ENCODE measurements at places on chromosomes 4 and X.
A peak's percentile ranks its signal among the peaks of the same experiment; 100 is the strongest.

DNA sequence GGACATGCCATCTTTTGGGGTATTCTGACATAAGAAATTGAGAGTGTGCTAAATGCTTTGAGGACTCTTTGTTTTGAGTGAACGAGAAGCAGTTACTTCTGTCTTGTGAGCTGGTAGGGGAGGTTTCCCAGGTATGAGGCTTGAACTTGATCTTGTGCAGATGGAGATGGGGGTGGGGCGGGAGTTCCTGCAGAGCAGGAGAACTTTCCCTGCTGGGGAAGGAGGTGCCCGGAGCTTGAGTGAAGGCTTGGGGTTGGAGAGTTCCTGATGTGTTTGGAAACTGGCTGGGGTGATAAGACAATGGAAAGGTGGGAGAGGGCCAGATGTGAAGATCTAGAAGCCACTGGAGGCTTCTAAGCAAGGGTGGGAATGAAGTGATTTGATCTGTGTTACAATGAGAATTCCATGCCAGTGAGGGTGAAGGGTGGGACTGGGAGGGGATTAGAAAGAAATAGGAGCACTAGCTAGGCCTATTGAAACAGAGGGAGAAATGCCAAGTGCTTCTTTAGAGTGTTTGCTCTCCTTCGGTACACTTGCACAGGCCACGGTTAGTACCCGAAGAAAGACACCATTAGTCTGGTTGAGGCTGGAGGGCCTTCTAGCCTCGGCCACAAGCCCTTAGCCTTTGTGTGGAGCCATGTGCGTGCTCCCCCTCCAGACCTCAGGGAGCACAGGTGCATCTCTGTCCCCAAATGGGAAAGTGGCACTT, 103.5 kb upstream of the STOX2 start:
- DNase-seq, result no peak

DNA sequence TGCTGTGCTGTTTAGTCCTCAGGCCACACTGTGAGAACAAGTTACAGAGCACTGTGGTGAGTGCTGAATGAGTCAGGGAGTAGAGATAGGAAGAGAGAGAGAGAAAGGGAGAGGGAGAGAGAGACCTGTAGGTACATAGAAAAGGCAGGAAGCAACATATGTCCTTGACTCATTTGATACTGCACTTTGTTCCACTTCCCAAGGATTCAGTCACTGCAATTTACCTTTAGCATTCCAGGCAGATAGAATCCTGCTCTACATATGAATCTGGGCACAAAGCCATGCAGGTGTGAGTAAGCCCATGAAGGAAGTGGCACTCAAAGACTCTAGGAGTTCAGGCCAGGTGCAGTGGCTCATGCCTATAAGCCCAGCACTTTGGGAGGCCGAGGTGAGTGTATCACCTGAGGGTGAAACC, 1.0 kb upstream of the DAPP1 start:
- peak; percentile 18 for DNase-seq

DNA sequence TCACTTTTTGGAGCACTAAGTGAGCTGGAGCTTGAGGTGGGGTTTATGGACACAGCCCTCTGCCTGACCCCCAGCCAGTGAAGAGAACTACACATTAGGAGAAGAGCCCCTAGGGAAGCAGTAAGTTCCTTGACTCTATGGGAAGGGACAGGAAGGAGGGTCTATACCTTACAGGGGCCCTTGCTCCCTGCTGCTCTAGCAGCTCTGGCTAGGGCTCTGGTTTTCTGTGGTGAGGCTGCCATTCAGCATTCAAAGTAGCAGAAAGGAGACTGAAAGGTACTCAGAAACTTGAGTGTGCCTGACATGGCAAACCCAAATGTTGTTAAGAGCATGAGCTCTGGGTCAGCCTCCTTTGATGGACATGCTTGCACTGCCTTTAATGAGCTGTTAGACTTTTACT, 144.0 kb upstream of the KIT start:
- no peak for DNase-seq

DNA sequence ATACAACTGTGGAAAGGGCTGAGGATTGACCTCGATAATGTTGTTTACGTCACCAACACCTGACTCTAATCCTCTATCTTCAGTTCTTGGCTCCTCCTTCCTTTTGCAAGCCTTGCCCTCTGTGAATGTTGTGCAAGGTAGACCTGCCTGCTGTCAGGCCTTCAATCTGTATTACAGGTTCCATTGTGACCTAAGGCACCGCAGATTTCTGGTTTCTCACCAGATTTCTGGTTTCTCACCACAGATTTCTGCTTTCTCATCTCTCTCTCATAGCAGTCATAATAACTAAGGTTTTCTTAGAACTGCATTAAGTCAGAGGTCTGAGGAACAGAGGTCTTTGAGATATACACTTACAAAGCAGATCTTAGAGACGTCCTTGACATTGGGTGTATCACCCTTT, 51.5 kb upstream of the ETNPPL start:
- no peak for DNase-seq

DNA sequence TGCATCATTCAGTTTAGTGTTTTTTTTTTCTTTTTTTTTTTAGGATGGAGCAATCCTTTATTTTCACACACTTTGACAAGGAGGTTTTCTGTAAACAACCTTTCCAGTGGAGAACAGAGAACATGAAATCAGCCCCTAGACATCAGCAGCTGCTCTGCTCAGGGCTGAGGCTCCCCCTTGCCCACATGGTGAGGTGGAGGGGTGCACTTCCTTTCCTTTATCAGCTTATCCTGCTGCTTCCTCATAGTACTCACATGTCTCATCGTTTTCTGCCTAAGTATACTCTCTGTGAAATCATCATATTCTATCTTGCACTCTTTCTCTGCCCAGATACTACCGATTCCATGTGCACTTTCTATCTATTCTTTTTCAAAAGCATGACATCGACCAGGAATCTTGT, 47.6 kb upstream of the PRSS12 start:
- DNase-seq, result no peak

DNA sequence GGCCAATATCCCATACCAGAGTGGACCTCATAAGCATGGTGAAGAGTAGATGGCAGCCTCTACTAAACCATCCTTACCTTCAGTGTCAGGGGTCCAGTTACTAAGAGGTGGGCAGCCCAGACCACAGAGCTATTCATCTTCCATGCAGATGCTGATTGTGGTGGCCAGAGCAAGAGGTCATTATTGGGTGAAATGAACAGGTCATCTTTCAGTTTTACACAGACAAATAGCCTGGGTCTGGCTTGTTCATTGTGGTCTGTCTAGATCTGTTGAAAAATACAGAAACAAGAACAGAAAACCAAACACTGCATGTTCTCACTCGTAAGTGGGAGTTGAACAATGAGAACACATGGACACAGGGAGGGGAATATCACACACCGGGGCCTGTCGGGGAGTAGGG, 71.3 kb downstream of the PAK3 start:
- DNase-seq, result no peak

GRCh38 chr4:848307-848691, 22.4 kb upstream of the CPLX1 start:
- DNase-seq, result no peak

- DNase-seq, result no peak
These were observed 64.6 kb upstream of the ESX1 start for GRCh38 chrX:104319346-104319745.

DNA sequence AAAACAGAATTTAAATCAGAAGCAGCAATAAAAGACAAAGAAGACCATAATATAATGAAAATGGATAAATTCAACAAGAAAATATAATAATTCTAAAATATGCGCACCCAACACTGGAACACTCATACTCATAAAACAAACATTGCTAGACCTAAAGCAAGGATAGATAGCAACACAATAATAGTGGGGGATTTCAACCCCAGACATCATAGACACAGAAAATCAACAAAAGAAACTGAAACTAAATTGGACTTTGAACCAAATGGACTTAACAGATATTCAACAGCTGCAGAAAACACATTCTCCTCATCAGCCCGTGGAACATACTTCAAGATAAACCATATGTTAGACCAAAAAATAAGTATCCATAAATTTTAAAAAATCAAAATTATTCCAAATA, 1552.6 kb downstream of the C4orf33 start:
- no peak for DNase-seq

GRCh38 chr4:26126143-26126718, 194.6 kb upstream of the RBPJ start:
- no peak for DNase-seq

- DNase-seq, result no peak
These were observed 42.4 kb downstream of the SLC7A11 start for GRCh38 chr4:138199568-138200235.

DNA sequence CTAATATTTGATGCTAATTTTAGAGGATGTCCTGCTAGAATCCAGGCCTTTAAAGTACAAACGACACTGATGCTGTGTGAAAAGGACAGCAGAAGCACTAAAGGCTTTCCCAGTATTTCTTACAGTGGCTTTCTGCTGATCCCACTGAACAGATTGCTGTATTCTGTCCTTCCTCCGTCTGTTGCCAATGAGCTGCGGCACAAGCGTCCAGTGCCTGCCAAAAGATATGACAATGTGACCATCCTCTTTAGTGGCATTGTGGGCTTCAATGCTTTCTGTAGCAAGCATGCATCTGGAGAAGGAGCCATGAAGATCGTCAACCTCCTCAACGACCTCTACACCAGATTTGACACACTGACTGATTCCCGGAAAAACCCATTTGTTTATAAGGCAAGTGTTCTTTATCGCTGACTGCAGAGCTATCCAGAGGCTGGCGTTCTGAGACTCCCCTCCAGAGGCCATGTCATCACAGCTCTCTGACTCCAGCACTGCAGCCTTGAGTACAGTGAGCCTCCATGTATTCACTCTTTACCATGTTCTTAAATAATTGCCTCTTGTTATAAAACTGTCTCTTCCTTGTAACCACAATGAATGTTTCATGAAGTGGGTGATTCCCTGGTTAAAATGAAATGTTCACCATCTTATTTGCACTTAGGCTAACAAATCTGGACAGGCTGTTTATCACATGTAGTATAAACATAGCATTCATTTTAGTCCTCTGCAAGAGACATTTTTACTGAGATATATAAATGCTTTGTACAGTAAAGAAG, 43.6 kb downstream of the GUCY1B1 start:
- no peak for DNase-seq

DNA sequence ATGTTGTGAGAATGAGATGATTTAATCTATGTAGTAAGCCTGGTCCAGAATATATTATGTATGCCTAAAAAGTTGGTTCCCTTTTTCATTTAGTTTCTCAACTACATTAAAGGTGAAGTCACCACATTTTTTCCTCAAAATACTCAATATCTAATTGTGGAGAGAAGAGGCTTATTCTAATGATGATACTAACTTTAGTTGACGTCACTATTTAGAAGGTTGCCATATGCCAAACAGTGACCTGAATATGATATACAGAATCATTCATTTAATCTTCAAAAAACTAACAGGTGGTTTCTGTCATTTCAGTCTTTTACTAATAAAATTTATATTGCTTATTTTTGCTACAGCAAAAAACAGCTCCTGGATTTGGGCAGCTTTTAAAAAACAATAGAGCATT, 480.7 kb upstream of the NWD2 start:
- DNase-seq, result no peak

DNA sequence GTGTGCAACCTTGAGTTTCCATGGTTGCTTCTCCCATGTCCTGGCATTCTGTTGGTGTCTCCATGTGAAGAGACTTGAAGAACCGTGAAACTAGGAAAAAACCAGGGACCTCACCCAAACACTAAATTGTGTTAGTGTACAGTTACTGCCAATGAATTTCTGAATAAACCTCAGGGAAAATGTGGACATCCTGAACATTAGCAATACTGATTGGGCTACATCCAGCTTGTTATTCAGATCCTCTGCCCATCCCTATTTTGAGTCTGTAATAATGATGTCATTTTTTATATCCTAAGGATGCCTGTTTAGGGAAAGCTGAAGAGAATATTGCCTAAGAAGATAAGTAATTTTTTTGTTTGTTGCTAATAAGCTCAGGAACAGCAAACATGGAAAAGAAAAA, 262.7 kb downstream of the TMA16 start:
- DNase-seq, result no peak

DNA sequence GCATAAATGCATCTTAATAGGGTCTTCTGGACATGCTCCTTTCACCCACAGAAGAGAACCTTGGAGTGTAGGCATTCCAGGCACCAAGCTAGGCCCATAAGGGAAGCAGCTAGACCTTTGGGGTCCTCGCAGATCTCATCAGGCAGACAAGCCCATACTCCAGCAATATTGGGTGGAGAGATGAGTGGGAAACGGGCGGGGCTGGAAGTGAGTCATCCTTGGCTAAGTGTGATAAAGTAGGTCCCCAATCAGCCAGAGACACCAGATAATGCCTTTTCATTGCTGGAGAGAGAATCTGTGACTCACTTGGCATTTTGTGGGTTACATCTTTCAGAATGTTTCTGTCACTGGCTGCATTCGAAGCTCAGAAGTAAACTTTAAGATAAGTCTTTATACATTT, 133.3 kb upstream of the MBNL3 start:
- DNase-seq, result peak; percentile 21

- DNase-seq, result no peak
These were observed 37.5 kb upstream of the CXCL8 start for GRCh38 chr4:73702796-73703287.

- no peak for DNase-seq
These were observed 47.4 kb upstream of the HOPX start for GRCh38 chr4:56728512-56728911.

GRCh38 chr4:120714417-120715010, 208.0 kb downstream of the PRDM5 start:
- DNase-seq, result no peak

DNA sequence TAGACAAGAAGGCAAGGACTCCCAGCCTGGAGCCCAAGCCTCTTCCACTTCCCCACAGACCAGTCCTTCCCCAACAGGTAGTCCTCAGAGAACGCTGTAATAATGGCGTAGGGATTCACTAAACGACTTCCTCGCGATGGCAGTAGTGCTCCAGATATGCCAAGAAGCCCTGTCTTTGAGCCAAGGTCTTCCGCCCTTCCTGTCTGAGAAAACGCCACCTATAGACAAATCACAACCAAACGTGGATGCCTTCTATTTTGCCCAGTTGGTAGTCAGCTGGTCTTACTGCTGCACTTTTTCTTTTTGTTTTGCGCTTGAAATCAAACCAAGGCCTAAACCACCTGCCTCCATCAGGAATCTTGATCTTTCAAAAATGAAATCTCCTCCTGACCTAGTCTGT, 203.3 kb downstream of the OR13H1 start:
- peak; percentile 85 for DNase-seq

DNA sequence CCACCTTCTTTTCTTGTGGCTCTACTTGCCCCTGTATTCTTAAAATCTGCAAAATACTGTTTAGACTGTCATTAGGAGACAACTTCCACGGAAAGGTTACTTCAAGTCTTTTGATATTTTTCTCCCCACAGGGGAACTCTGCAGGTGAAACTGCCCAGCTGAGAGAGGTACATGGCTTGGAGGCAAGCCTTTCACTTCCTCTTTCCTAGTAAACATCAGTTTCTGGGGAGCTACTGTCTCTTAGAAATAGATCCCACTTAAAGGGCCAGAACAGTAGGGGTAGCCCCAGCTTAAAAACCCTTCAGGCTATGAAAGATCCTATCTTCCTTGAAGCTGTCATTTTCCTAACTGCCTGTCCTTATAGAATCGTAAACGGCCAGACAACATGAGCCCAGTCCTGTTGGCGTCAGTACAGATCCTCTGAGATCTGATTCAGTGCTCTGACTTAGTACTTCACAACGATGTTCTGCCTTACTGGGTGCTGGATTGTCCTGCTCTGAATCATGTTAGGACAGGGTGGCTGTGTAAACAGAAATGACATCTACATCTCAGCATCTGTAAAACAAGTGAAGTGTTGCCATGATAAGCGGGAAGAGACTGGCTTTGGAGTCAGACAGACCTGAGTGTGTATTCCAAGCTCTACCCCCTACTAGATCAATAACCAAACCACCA, 102.1 kb downstream of the ITIH6 start:
- DNase-seq, result no peak
